ENCODE measurements at places on chromosomes 2 and 18. TPM values are rescaled to one million over a fixed set of nuclear protein-coding genes. Genes with fewer than 3 reads are reported as not detected.

RNU2-63P gene
- total RNA-seq = 4.7 TPM

PRSS56 gene
- not detected for total RNA-seq

RTN4 gene
- 532 TPM for total RNA-seq

PAIP2B gene
- 0.55 TPM for total RNA-seq

CLEC4F gene
- not detected for total RNA-seq

ZNF516 gene
- 36.3 TPM for total RNA-seq

DUSP19 gene
- 3.9 TPM for total RNA-seq

SERPINB11 gene
- not detected for total RNA-seq

POMC gene
- total RNA-seq = not detected

DAW1 gene
- total RNA-seq = not detected
